ENCODE measurements at places on chromosomes 1 and 21.

GRCh38 chr1:34984435-34984792 lies 733 bp downstream of the TMEM35B start:
- DNase-seq: no peak

DNA sequence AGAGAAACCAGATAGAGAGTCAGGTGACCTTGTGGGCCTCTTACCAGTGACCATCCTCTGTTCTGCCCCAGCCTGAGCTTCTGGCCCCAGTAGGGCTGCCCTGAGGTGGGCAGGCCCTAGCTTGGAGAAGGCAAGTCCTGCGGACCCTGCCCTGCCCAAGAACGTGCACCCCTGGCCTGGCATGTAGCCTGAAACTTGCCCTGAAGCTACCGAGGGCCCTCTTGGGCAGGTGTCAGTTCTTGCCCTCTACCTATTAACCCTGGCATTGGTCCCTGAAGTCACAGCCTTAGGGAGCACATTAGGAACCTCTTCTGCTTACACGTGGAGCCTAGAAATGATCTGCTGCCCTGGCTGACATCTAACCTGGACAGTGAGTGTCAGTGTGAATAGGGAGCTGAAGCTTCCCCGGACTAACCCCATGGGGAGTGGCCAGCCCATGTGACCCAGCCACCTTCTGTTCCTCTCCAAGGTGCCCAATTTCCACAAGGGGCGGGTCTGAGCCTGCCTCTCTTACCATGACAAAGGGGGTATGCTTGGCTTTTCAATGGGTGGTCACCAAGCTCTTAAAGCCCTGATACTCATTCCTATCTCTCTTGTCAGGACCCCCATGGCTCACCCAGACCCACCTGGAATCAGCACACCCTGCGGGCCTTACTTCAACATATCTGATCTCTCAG lies 163.0 kb downstream of the ZSCAN20 start:
- DNase-seq: no peak

- DNase-seq: no peak
These were observed 17.3 kb downstream of the CA6 start for GRCh38 chr1:8962812-8963530.

- no peak for DNase-seq
These were observed 19.5 kb upstream of the TUT4 start for GRCh38 chr1:52572387-52572786.

Data from nucleus accumbens (tissue), 56 donors.